Spinal cord (tissue), 10 donors: ENCODE measurements at places on chromosomes 12 and 14. TPM values are rescaled to one million over a fixed set of nuclear protein-coding genes. Genes with fewer than 3 reads are reported as not detected.

Gene ISCU
- polyA plus RNA-seq, result 109 TPM

Gene SDR9C7
- 0.27 TPM for polyA plus RNA-seq

Gene KLRK1
- 2.1 TPM for polyA plus RNA-seq

Gene BCL2L14
- polyA plus RNA-seq, result 1.0 TPM

Gene STAC3
- polyA plus RNA-seq, result 10.9 TPM

Gene ERBB3
- 95.1 TPM for polyA plus RNA-seq

Gene ADAM21
- polyA plus RNA-seq, result 0.69 TPM

Gene TEX22
- 2.8 TPM for polyA plus RNA-seq

Gene GCN1
- 39.2 TPM for polyA plus RNA-seq

Gene SPIC
- polyA plus RNA-seq, result not detected

Gene MYG1
- 86.8 TPM for polyA plus RNA-seq

Gene ATG2B
- polyA plus RNA-seq, result 29.0 TPM

Gene SIX1
- 15.8 TPM for polyA plus RNA-seq

Gene PRR4
- polyA plus RNA-seq, result 12.5 TPM

Gene MLH3
- polyA plus RNA-seq, result 27.8 TPM

Gene KRT71
- polyA plus RNA-seq, result 0.35 TPM

Gene CCDC196
- not detected for polyA plus RNA-seq

Gene ARL6IP4
- 149 TPM for polyA plus RNA-seq

Gene ACACB
- polyA plus RNA-seq, result 8.3 TPM

Gene TMEM121
- polyA plus RNA-seq, result 27.1 TPM

Gene NAV3
- polyA plus RNA-seq, result 28.9 TPM

Gene LRFN5
- polyA plus RNA-seq, result 28.6 TPM

Gene ARMH4
- 15.4 TPM for polyA plus RNA-seq

Gene IL23A
- polyA plus RNA-seq, result 0.46 TPM

Gene SMCO2
- 2.2 TPM for polyA plus RNA-seq

Gene SPTB
- 39.3 TPM for polyA plus RNA-seq

Gene GDF3
- polyA plus RNA-seq, result 0.12 TPM

Gene ASB2
- 2.1 TPM for polyA plus RNA-seq

Gene KCTD10
- polyA plus RNA-seq, result 28.9 TPM

Gene IL31
- not detected for polyA plus RNA-seq

Gene GLIPR1
- polyA plus RNA-seq, result 15.9 TPM

Gene FOXN3
- 56.8 TPM for polyA plus RNA-seq

Gene AMN
- 2.6 TPM for polyA plus RNA-seq

Gene ESYT1
- polyA plus RNA-seq, result 49.7 TPM
